ENCODE measurements at places on chromosomes 13 and 19.

DNA sequence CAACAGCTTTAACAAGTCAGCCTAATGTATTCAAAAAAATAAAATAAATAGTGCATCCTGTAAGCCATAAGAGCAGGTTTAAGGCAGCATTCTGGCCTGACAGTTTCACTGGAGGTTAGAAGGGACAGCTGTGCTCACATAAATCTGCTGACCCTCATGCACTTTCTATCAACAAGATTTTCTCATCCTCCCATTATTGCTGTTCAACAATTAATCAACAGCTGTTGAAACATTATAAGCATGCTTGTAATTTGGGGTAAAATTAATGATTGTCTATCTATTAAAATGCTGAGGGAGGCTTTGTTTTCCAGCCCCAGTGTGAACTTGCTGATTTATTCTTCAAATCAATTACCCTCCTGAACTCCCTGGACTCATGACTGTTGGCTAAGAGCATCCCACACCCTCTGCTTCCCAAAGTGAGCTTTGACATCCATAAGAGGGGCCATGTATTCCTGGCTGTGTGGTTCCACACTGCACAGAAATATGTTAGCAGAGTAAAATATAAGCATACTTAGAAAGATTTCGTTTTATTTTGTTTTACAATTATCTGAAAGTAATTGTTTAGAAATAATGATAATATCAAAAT lies 492.4 kb downstream of the EFNB2 start:
- no peak for DNase-seq

GRCh38 chr13:95474992-95475391 lies 77.5 kb upstream of the CLDN10 start:
- DNase-seq, result no peak

DNA sequence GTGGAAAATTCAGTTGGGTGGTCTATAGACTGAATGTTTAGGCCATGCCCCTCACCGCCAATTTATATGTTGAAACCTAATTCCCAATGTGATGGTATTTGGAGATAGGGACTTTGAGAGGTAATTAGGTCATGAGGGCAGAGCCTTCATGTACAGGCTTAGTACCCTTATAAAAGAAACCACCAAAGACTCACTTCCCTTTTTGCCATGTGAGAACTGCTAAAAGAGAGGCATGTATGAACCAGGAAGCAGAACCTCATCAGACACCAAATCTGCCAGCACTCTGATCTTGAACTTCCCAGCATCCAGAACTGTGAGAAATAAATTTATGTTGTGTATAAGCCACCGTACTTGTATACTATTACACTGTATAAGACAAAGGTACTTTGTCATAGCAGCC lies 40.6 kb downstream of the UQCRFS1 start:
- no peak for DNase-seq

- peak; percentile 64 for DNase-seq
Measured at GRCh38 chr13:91347996-91348905, 764 bp downstream of the MIR17HG start.

- no peak for DNase-seq
Measured at GRCh38 chr19:51815043-51815442, 20.1 kb downstream of the FPR3 start.

DNA sequence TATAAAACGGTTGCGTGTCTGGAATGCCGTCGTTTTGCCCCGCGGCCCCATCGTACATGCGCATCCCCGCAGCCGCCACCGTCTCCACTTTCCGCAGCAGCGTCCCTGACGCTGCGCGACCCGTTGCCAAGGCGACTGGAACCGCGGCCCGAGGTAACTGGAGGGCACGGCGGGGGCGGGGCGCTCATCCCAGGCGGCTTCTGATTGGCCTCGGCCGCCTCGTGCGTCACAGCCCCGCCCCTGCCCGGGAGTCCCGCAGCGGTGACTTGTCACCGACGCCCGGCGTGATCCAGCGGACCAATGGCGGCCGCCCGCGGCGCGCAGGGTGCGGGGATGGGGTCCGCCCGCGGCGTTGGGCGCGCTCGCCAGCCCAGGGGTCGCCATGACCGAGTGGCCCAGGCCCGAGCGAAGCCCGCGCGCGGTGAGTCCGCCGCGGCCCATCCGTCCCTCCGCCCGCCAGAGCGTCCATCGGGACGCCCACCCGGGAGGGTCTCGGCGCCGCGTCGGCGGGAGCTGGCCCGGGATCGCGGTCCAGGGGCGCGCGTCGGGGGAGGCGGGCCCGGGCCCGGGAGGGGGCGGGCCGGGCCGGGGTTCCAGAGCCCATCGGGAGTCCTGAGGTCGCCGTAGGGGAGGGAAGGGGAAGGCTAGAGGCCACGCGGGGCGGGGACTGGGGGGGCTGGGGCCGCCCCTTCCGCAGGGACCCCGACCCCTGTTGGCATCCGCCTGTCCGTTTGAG lies at the start of gene ZSCAN1:
Gene ZSCAN1, plus strand, starts transcription at position 285 of the 736 bp plus-strand sequence. CDS start 3,812 bp downstream, outside the sequence.
- peak; percentile 96 for DNase-seq

- no peak for DNase-seq
Measured at GRCh38 chr19:45130236-45130635, 30.5 kb downstream of the NKPD1 start.

DNA sequence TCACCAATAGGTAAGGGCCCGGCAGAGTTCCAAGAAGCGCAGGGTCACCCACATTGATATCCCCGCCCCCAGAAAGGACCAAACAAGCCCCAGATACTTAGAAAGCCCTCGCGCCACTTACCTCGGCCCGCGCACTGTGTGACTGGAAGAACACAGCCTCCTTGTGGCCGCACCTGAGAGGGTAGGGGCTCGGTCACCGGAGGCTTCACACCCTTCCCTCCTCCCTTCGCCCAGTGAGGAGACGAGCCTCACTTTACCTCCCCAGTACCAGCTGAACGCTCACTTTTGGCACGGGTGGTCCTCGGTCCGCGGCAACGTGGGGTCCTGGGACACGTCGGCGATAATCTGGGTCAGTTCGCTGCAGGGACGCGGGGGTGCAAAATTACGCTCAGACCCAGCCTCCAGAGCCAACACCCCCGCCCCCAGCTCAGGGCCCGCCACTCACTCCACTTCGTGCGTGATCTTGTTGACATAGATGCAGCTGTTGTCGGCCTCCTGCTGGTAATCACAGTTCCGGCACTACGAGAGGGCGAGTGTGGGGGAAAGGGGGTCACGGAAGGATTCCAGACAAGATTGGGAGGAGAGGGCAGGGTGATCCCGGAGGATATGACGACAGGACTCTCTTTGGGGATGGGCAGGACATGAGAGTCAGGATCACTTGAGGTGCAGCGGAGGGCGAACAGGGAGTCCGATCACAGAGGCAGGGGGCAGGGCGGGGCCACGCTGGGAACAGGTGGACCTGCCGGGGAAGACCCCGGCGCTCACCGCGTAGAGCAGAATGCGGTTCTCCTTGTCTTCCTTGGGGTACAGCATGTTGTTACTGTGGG lies 568 bp downstream of the POLR2I start:
- peak; percentile 74 for DNase-seq

DNA sequence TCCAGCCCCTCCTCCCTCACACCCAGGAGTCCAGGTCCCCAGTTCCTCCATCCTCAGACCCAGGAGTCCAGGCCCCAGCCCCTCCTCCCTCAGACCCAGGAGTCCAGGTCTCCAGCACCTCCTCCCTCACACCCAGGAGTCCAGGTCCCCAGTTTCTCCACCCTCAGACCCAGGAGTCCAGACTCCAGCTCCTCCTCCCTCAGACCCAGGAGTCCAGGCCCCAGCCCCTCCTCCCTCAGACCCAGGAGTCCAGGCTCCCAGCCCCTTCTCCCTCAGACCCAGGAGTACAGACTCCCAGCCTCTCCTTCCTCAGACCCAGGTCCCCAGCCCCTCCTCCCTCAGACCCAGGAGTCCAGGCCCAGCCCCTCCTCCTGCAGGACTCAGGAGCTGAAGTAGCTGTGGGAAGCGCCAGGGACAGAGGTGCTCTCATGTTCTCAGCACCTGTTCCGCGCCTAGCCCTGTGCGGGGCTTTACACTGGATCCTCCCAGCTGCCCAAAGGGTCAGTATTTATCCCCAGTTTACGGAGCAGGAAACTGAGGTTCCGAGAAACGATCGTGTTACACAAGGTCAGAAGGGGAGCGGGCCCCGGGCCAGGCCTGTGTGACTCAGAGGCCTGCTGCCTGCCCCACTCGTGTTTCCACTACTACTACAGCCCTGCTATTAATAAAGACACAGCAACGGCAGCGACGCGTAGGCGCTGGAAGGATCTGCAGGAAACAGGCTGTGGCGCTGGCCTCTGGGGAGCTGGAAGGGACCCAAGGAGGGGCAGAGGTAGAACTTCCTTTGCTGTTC lies 1.7 kb upstream of the SBK3 start:
- DNase-seq, result no peak

DNA sequence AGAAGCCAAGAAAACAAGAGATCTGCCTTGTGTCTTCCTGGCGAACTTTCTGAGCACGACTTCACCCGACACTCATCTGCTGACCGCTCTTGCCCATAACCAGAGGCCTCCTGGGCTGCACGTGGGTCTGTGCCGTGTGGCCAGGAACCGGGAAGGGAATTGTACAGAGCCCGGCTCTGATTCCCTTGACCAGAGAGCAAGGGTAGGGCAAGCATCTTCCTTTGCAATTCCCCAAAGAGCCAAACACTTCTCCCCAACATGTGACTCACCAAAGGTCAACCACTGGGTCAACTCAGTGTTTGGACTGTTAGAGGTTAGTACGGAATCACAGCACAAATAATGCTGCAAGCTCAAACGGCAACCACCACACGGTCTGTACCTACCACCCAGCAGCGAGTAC lies 48.9 kb downstream of the KLF2 start:
- no peak for DNase-seq

DNA sequence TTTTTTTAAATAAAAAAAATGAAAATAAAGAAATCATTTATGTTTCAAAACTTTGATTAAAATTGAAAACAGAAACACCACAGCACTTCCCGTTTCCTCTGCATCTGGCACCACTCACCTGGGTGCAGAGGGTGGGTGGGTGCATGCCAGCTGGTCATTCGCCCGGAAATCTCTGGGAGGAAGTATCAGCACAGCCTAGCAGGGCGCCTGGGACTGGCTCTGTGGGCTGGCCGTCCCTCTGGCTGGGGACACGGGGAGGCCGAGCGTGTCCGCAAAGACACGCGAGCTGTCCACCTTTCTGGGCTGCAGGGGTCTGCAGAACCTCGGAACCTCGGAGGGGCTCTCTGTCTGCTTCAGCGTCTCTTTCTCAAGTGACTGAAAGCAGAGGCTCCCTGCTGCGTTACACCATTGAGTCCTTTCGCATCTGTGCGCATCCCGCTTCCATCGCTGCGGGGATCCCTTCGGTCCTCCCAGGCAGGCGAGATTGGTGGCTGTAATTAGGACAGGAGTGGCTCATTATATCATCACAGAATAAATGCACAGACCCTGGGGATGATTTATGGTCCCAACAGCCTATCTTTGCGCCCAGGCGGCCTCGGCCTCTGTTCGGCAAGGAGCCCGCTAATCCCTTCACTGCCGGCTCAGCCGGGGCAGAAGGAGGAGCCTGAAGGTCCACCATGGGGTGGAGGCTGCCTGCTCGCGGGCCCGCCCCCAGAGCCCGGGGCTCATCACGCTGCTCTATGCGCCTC lies 17.2 kb downstream of the CRTC1 start:
- DNase-seq, result no peak
